Sigmoid colon (tissue), 7 donors: ENCODE measurements at places on chromosomes 12 and 14. TPM values are rescaled to one million over a fixed set of nuclear protein-coding genes. Genes with fewer than 3 reads are reported as not detected.
A peak's percentile ranks its signal among the peaks of the same experiment; 100 is the strongest.

The OR6C1 gene
- not detected for total RNA-seq

The PDE3A gene
- 56.8 TPM for total RNA-seq

The CCDC177 gene
- total RNA-seq, result not detected

The HOXC9 gene
- not detected for total RNA-seq

The PARP2 gene
- 14.3 TPM for total RNA-seq

The TPPP2 gene
- total RNA-seq, result not detected

The POTEM gene
- not detected for total RNA-seq

The AKAP3 gene
- total RNA-seq, result 0.36 TPM

The HECTD4 gene
- total RNA-seq, result 30.3 TPM

The GPRC5D gene
- total RNA-seq, result not detected

The RAB2B gene
- 27.4 TPM for total RNA-seq

GRCh38 chr12:4710113-4710512, 10.1 kb upstream of the GALNT8 start:
- no peak for DNase-seq
- no peaks in the 10 kb centered on the region for H3K27me3 ChIP-seq
- no peaks in the 10 kb centered on the region for H3K4me1 ChIP-seq
- no peaks in the 10 kb centered on the region for H3K36me3 ChIP-seq
- H3K4me3 ChIP-seq, result no peak overlapping the region

DNA sequence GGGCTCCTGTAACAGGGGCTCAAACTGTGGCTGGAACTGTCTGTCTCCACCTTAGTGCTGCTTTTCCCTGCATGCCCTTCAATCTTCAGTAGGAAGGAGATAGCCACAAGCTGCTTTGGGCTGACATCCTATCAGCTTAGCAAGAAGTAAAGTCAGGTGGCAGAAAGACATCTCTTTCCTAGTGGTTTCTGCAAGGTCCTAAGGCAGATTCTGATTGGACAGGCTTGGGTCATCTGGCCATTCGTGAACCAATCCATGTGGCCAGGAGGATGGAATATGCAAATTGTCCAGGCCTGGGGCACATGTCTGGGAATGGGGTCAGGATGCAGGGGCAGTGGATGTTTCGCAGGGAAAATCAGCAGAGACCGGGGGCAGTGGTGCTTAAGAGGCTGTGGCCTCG, 5.2 kb downstream of the RITA1 start:
- H3K4me3 ChIP-seq, result no peak overlapping the region
- H3K4me1 ChIP-seq, result peaks cover 26% of the 10 kb centered on the region
- H3K27me3 ChIP-seq, result no peaks in the 10 kb centered on the region
- DNase-seq, result no peak
- no peak overlapping the region for H3K27ac ChIP-seq
- no peaks in the 10 kb centered on the region for H3K36me3 ChIP-seq

GRCh38 chr14:50821510-50822464, 9.2 kb downstream of the NIN start:
- H3K27ac ChIP-seq, result no peak overlapping the region
- H3K27me3 ChIP-seq, result no peaks in the 10 kb centered on the region
- DNase-seq, result no peak
- H3K4me3 ChIP-seq, result no peak overlapping the region

- H3K4me3 ChIP-seq, result no peak overlapping the region
- no peak for DNase-seq
- no peaks in the 10 kb centered on the region for H3K36me3 ChIP-seq
- no peaks in the 10 kb centered on the region for H3K27me3 ChIP-seq
Measured at GRCh38 chr14:73833530-73834260, 17.9 kb upstream of the PTGR2 start.

DNA sequence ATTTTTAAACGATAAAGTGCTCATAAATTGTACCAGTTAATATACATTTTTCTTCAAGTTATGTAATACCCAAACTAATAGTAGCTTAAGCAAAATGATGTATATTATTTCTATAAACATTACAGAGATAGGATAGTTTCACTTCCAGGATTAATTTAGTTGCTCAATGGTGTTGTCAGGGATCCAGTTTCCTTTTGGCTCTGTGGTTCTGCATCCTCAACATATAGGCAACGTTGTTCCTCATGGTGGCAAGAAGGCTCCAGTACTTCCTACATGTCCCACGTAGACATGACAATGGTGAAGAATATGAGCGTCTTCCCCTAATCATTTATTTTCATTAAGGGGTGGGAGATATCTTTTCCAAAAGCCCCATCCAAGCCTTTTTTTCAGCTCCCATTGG, 60.7 kb upstream of the DCD start:
- H3K4me3 ChIP-seq, result no peak overlapping the region
- no peaks in the 10 kb centered on the region for H3K36me3 ChIP-seq
- DNase-seq, result no peak
- H3K4me1 ChIP-seq, result no peaks in the 10 kb centered on the region

GRCh38 chr12:99444859-99445316, 202.7 kb upstream of the GARIN6 start:
- no peaks in the 10 kb centered on the region for H3K36me3 ChIP-seq
- H3K27ac ChIP-seq, result no peak overlapping the region

DNA sequence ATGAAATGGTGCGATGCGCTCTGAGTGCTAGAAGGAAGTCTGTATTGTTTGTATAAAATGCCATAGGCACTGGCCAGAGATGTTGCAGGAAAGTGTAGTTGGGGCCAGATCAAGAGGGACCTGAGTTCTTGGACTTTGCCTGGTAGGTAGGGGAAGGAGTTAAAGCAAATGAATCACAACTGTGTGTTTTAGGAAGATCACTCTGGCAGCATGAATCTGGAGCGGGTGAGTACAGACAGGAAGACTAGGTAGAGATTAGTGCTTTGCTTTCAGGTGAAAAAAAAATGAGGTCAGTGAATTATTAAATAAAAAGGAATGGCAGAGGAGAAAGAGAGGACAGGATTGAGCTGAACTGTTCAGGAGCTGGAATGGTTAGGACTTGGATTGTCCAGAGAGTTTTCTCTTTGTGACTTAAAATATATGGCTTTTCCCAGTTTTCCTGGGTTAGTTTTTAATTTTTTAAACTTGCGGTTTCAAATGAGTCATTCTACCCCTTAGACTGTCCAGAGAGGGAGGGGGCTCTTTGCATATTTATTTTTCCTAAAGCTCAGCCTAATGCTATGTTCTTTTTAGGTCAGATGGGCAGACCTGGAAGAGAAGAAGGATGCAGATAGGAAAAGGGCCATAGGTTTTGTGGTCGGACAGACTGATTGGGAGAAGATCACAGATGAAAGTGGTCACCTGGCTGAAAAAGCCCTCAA, 41.1 kb downstream of the PROX2 start:
- no peak for DNase-seq
- no peaks in the 10 kb centered on the region for H3K4me1 ChIP-seq
- no peaks in the 10 kb centered on the region for H3K27me3 ChIP-seq
- no peak overlapping the region for H3K27ac ChIP-seq

DNA sequence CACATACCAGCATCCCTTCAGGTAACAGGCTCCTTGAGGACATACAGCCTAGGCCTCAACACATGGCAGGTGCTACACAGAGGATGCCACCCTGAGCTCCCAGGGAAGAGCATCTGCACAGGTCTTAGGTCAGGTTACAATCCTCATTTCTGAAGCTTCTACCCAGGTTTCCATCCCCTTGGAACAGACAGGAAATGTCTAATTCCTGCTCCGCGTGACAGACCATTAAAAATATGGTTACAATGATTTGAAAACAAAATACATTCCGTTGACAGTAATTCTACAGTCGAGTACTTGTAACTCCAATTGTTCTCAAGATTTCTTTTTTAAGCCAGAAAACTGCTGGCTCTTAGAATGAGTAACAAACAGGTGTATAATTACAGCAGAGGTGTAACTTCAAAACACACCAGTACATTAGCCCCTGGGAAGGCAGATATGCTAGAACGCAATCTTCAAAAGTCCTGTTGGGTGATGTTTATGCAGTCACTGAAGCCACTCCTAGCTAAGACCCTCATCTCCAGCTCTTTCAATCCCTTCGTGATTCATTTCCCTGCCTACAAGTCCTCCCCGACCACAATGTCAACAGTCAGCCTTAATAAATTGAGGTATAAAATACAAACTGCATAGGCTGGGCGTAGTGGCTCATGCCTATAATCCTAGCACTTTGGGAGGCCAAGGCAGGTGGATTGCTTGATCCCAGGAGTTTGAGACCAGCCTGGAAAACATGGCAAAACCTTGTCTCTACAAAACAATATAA, 11.6 kb downstream of the SETD3 start:
- H3K4me3 ChIP-seq, result no peak overlapping the region
- H3K27me3 ChIP-seq, result no peaks in the 10 kb centered on the region
- H3K4me1 ChIP-seq, result peaks cover 16% of the 10 kb centered on the region
- DNase-seq, result no peak

DNA sequence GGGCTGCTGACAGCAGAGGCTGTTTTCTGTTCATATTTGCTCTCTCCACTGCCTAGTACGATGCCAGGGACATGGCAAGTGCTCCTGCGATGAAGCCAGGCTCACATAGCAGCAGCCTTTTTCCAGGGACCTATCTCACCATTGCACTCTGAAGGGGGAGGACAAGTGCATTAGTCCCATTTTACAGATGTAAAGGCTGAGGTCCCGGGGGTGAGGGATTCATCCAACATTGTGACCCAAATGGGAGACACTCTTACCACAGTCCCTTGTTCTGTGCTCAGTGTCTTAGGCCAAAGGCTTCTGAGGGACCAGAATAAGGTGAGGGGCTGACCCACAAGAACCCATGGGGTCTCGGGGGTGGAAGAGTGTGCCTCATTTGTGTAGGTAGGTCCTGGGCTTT, 21.6 kb upstream of the ESRRB start:
- peaks cover 7% of the 10 kb centered on the region for H3K27me3 ChIP-seq
- H3K36me3 ChIP-seq, result no peaks in the 10 kb centered on the region

DNA sequence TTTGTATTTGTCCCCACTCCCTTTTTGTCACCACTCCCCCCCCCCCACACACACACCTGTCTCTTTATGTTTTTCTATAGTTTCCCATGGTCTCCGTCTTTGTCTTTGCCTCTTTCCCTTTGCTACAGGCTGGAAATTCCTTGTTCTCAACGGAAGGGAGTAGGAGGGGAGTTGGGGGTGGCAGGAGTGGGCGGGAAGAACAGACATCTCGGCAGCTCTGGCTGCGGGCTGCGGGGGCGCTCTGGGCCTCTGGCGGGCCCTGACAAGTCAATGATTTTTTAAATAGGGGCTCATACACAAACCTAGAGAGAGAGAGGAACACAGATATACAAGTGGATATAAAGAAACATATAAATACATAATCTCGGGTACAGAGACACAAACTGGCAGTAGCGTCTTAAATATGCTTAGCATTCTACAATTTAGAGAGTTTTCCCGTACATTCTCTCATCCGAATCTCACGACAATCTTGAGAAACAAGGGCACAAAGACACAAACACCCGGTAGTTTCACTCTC, 2.4 kb upstream of the NAB2 start:
- H3K4me3 ChIP-seq, result peak overlapping the region; percentile 88
- H3K27ac ChIP-seq, result peak overlapping the region; percentile 100
- H3K4me1 ChIP-seq, result peaks cover 24% of the 10 kb centered on the region
- DNase-seq, result peak; percentile 87

DNA sequence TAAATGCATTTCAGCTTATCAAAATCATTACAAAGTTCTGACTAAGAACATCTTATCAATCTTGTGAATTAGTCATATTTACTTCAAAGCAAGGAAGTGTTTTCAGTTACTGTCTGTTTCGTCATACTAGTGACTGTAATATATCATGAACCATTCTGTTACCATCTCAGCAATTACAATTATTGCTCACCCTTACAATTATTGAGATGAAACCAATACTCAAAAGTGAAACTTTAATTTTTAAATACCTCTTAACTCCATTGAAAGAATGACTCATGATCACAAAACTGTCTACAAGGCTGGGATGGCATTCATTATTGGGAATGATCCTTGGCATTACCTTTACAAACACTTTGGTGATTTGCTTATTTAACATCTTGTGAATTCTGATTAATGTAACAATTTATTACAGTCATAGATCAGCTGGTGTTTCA, 90.3 kb downstream of the RPS6KA5 start:
- H3K4me3 ChIP-seq, result no peak overlapping the region
- H3K27ac ChIP-seq, result no peak overlapping the region
- no peak for DNase-seq
- no peaks in the 10 kb centered on the region for H3K36me3 ChIP-seq
- peaks cover 29% of the 10 kb centered on the region for H3K4me1 ChIP-seq
- H3K27me3 ChIP-seq, result no peaks in the 10 kb centered on the region

DNA sequence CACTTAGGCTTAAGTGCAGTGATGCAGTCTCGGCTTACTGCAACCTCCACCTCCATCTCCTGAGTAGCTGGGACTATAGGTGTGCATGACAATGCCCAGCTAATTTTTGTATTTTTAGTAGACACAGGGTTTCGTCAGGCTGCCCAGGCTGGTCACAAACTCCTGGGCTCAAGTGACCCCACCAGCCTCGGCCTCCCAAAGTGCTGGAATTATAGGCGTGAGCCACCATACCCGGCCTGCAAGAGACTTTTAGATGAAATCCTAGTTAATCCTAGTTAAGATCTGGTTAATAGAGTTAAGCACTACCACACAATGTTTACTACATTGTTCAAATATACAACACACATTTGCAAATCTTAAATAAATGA, 196.5 kb upstream of the AMIGO2 start:
- H3K27me3 ChIP-seq, result no peaks in the 10 kb centered on the region
- peak overlapping the region; percentile 64 for H3K27ac ChIP-seq
- no peak for DNase-seq
- no peak overlapping the region for H3K4me3 ChIP-seq

GRCh38 chr14:69231486-69231885, 28.5 kb upstream of the GALNT16 start:
- H3K27me3 ChIP-seq, result no peaks in the 10 kb centered on the region
- H3K27ac ChIP-seq, result no peak overlapping the region
- no peak overlapping the region for H3K4me3 ChIP-seq
- peaks cover 7% of the 10 kb centered on the region for H3K4me1 ChIP-seq
- peaks cover 24% of the 10 kb centered on the region for H3K36me3 ChIP-seq
- no peak for DNase-seq

GRCh38 chr14:76696791-76697190, 64.5 kb upstream of the VASH1 start:
- no peak for DNase-seq
- no peak overlapping the region for H3K27ac ChIP-seq
- H3K27me3 ChIP-seq, result no peaks in the 10 kb centered on the region

DNA sequence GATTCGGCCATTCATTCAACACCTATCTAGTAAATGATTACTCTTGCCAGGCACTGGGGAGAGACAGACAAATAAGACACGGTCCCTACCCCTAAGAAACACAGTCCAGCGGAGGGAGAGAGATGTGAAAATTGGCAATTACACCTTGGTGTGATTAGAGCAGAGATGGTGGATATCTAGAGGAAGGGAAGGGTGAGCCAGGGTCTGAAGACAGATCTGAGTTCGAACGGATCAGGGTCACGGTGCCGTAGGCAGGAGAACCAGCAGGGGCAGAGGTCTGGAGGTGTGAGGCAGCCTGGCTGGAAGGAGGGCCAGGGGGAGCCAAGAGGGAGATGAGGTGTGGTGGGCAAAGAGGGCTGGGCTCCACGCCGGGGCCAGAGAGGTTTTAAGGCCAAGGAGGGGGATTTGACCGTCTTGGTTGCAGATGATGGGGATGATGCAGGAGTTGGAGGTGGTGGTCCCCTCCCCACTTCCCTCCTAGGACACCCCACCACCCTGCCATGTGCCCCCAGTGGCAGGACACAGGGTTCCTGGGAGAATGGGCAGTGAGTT, 27.1 kb downstream of the FAM222A start:
- no peaks in the 10 kb centered on the region for H3K27me3 ChIP-seq
- no peaks in the 10 kb centered on the region for H3K36me3 ChIP-seq
- H3K4me3 ChIP-seq, result no peak overlapping the region
- H3K27ac ChIP-seq, result no peak overlapping the region
